Activated CD4-positive, alpha-beta T cell treated with anti-CD3 and anti-CD28 coated beads, Interleukin-2, amount 50 U/mL, for 1 hour (primary cell): ENCODE measurements at places on chromosomes 4 and X.

- DNase-seq, result no peak
Measured at GRCh38 chr4:55949482-55949802, 697 bp downstream of the CEP135 start.

DNA sequence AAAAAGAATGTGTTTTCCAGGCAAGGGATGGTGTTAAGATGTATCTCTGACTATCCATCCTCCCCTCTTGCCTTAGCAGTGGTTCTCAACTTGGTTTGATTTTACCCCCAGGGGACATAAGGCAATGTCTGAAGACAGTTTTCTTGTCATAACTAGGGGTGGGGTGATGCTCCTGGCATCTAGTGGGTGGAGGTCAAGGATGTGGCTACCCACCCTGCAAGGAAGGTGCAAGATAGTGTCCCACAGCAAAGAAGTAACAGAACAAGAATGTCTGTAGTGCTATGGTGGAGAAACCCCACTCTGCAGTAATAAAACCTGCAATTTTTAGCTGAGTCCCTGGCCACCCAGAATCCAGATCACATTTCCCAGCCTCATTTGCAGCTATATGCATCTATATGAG is 81.2 kb upstream of the TBL1X start:
- DNase-seq, result no peak

GRCh38 chr4:139524062-139524631 is 31.9 kb downstream of the SETD7 start:
- DNase-seq, result no peak

DNA sequence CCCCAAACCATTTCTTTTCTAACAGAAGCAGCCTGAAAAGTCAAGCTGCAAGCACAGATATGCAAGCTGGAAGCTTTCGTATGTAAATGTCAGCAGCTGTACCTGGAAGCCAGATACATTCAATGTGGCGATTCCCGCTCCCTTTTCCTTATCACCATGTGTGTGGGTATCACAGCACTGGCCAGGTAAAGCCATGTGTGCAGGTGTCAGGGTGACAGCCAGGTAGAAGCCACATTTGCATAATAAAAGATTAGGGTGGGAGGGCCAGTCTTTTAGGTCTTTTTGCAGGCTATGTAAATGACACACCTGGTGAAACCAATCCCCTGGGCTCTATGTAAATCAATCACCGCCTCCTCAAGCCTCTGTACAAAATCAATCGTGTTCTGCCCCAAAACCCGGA is 50.1 kb downstream of the RXFP1 start:
- DNase-seq, result no peak

DNA sequence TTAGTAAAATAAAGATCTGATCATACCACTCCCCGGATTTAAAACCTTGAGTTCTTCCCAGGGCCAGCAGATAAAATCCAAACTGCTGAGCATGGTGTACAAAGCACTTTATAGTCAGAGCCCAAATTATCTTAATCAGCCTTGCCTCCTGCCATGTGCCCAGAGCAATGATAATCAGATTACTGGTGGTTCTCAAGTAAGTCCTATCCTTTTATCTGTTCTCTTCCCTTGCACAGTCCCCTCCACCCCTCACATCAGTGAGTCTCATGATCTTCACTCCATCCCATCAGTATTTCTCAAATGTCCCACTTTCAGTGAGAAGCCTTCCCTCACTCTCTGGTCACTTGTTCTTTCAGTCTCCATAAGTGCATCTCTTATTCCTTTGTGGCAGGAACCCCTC is 22.7 kb downstream of the INTS6L start:
- DNase-seq, result no peak

DNA sequence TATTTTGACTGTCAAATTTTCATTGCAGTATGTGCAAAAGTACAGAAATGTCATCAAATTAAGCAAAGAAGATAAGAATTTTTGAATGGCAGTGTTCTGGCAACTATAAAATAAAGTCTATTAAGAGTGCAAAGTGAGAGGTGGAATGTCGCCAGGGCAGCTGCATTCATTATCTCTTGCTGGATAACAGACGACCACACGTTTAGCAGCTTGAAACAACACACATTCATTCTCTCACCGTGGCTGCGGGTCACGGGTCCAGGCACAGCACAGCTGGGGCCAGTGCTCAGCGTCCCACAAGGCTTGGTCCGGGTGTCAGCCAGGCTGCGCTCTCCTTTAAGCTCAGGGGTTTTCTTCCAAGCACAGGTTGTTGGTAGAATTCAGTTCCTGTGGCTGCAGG is 113.9 kb downstream of the GPR143 start:
- no peak for DNase-seq

DNA sequence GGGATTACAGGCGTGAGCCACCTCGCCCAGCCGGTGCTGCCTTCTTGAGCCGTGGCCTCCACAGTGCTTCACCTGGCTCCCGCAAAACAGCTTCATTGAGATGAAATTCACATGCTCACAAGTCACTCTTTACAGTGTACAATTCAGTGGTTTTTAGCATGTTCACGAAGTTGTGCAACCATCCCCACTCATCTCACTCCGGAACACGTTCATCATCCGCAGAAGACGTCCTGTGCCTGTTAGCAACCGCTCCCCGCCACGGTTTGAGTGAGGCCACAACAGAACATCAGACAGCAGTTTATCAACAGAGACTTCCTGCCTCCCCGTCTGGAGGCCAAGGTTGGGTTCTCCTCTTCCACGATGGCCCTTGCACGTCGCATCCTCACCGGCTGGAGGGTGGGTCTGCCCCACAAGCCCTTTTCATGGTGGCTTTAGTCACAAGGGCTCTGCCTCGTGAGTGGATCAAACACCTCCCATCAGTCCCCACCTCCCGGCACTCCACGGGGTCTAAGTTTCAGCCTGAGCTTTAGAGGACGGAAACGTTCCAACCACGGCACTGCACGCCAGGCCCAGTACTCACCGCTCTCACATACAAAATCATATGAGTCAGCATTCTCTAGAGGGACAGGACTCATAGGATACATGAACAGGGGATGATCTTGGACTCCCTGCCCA is 29.6 kb upstream of the SPON2 start:
- peak; percentile 83 for DNase-seq

GRCh38 chrX:37745835-37746217 is 34.0 kb upstream of the CYBB start:
- DNase-seq, result no peak

GRCh38 chrX:74514384-74514783 is 93.1 kb downstream of the SLC16A2 start:
- DNase-seq, result no peak

DNA sequence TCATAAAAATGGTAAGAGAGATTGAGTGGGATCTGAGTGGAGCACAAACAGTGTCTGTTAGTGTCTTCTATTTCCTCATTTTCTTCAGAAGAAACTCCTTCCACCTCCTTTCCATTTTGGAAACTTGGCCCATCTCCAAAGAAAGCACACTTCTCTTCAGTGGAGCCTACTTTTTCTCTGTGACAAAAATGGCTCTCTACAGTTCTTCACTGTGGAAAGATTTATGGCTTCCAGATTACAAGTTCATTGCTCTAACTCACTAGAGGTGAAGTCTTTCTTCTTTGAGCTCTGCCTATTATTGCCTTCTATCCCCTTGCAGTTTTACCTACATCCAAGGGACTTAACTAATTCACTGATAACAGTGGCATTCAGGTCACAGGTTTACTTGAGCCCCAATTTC is 325.8 kb downstream of the ANTXR2 start:
- DNase-seq, result no peak

GRCh38 chr4:53981066-53981465 is 83.3 kb downstream of the CHIC2 start:
- DNase-seq, result no peak

GRCh38 chrX:68895341-68895755 is 66.5 kb downstream of the EFNB1 start:
- DNase-seq, result no peak

- DNase-seq, result no peak
Measured at GRCh38 chr4:46793036-46793435, 116.0 kb downstream of the COX7B2 start.

DNA sequence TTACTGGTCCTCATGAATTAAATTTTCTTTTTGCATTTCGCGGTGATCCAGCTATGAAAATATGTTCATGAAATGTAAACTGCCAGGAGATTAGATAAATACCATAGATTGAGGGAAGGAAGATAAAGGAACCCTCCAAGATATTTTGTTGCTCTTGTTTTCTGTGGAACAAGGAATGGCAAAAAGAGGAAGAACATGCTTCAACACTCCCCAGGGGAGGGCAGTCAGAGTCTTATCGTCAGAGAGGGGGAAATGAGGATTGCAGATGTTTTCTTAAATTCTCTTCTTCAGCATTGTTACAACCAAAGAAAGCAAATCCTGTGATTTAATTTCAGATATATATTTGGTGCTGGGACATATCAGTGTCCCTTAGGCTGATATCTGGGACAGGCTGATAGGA is 9.5 kb upstream of the SFRP2 start:
- DNase-seq, result no peak

DNA sequence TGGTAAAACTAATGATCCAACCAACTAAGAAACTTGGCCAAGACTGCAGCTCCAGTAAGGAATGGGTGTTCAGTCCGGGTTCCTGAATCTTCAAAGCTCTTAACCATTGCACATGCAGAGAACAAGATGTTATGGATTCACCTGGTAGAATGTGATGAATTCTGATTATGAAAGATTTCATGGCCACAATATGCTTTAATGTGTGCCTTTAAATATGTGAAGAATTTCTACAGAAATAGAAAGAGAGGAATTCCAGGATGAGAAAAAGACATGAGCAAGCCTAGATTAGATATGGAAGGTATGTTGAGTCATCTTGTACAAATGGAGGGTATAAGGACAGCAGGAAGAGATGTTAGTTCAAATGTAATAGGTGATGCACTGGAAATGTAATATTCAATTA is 472.2 kb upstream of the TENM3 start:
- no peak for DNase-seq

DNA sequence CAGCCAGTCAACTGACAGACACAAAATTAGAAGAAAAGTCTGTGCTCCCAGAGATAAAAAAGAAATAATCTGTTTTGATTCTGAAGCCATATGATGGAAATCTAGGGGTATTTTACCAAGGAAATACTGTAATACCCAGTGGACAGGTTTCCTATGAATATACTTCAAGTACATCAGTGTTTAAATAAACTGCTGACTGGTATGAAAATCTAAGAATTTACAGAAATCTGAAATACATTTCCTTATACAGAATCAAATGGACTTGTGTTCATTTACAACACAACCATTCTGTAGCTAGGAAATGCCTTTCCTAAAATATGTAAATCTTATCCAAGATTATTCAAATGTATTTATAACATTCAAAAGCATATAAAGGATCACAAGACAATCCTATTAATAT is 13.4 kb downstream of the YTHDC1 start:
- no peak for DNase-seq

- no peak for DNase-seq
Measured at GRCh38 chr4:145734031-145734430, 54.1 kb downstream of the C4orf51 start.

DNA sequence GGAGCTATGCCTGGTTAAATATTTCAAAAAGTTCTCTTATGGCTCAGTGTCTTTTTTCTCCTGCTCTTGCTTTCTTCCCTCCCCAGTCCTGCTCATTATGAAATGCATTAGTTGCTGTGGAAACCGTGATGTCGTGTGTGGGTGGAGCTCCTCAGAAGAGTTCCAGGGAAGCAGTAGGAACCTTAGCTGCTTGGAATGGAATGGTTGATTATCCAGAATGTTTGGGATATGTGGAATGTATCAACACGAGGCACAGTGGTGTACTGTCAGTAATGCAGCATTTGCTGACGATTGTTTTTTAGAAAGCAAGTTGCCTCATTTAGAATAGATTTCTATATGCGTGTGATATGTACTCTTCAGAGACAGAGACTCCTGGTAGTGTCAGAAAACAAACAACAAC is 333.2 kb downstream of the ARHGAP10 start:
- no peak for DNase-seq

DNA sequence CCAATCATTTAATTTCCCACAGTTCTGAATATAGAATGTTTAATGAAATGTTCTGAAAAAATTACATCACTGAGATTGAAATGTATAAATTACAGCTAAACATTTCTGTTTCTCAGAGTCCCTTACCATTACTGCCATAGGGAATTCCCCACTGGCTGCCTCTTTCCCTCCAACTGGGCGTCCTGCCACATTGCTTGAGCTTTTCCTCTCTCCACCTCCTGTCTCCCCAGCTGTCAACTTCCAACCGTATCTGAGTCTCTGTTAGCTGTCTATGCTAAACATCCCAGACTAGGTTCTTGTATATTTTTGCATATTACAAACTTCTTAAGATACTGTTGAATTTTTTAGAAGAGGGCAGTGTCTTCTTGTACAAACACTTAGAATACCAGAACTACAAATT is 407.3 kb upstream of the SLIT2 start:
- no peak for DNase-seq

DNA sequence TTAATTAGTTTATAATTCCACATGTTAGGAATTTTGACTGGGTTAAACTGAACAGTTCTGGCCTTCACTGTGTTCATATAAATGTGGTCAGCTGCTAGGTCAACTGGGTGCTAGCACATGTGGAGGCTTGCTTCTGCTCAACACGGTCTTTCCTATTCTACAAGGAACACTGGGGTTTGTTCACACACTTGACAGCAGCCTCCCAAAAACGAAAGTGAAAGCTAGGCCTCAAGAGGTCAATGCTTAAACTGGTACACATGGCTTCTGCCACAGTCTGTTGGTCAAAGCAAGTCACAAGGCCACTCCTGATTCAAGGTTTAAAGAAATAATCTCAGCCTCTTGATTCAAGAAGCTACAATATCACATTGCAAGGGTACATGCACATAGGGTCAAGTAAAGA is 126.5 kb downstream of the QDPR start:
- DNase-seq, result no peak

GRCh38 chr4:20528508-20528907 is 171.8 kb upstream of the PACRGL start:
- no peak for DNase-seq

DNA sequence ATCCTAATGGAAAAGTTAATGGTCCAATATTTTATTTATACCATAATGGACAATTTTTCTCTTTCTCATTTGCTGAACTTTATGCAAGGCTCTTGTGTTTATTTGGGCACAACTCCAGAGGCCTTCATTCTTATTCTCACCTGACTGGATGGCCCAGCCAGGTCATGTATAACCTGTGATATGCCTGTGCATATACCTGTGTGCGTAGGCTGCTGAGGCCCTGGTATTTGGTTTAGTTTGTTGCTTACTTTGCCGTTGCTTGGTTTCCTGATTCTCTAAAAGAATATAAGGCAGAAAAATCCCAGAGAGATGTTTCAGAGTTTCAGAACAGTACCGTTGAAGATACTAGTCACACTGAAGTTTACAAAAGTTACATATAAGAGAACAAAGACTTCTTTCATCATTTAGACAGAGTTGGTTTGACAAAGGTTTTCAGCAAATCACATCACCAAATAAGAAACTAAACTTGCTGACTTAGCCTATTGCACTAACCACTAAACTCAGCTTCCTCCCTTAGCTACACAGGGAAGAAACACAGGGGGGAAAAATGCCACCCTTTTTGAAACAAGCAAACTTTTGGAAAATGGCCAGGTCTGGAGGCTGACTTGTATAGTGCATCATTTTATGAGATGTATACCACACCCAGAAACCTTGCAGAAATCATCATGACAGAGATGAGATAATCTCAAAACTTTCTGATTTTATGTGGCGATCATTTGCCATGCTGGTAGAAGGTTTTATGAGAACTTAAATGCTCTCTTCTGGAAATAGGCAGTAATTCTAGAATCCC is 248.5 kb downstream of the GRIA3 start:
- DNase-seq, result no peak
